Stimulated activated naive CD8-positive, alpha-beta T cell treated with anti-CD3 and anti-CD28 coated beads, Interleukin-15, amount 100 ng/mL, for 72 hours (primary cell): ENCODE measurements at places on chromosomes 13 and 19.

- DNase-seq: peak; percentile 68
These were observed 1.8 kb downstream of the TNPO2 start for GRCh38 chr19:12721656-12722565.

- no peak for DNase-seq
These were observed 1.2 kb downstream of the PEAK3 start for GRCh38 chr19:2280633-2281264.

DNA sequence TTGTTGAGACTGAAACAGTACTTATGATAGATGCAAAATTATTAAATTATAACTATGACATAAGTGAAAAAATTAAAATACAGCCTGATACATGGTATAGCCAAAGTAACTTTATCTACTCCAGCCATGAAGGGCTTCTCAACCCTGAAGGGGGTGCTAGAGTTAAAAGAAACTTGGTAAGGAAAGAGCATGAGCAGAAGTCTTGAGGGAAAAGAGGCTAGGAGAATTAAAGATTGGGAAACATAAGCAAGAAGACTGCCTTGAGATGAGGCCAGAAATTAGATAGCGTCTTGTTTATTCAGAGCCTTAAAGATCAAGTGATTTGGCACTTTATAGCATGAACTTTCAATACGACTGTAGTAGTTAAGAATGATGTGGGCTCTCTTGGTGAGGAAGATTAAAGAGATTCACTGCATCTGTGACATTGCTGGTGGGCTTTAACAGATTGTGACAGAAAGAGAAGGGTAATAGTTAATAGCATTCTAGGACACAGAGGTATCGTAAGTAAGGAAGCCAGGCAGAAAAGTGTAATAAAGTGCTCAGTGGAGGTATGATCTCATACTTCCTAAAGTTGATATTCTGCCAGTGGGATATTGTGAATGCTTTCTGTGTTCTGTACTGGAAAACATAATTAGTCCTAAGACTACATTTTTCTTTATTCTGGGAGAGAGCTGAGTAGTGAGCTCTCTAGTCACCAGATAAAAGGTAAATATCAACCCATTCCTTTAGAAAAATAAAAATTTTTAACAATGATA lies 385.4 kb upstream of the PRR20A start:
- DNase-seq: no peak

GRCh38 chr13:110697842-110698241 lies 8.1 kb downstream of the CARS2 start:
- no peak for DNase-seq

DNA sequence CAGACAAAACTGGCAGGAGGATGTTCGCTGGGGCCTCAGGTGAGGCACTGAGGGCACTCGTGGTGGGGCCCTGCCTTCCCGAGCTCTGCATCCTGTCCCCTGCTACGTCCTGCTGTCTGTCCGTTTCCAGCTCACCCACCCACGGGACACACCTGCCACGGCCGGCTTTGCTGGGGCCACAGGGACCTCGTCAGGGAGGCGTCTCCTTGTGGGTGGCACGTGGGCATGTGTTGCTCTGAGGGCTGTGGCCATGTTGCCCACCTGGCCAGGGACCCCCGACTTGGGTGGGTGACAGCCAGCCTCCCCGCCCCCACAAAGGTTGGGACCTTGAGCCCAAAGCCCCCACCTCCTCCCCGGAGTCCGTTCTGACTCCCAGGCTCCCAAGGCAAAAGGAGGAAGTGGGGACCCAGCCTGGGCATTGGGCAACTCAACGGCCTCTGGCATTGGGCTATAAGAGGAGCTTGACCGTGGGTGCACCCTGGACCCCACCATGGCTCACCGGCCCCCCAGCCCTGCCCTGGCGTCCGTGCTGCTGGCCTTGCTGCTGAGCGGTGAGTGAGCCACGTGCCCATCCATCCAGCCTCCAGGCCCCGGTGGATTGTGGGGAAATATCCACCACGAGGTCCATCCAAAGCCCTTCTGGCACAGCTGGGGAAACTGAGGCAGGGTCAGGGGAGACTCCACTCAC lies at the start of gene PRTN3:
Gene PRTN3 (plus strand): TSS at position 481 of the 688 bp plus-strand sequence. CDS start 10 bp downstream, at position 491.
- no peak for DNase-seq

- DNase-seq: no peak
These were observed 1.9 kb downstream of the EFNA2 start for GRCh38 chr19:1287354-1288225.

DNA sequence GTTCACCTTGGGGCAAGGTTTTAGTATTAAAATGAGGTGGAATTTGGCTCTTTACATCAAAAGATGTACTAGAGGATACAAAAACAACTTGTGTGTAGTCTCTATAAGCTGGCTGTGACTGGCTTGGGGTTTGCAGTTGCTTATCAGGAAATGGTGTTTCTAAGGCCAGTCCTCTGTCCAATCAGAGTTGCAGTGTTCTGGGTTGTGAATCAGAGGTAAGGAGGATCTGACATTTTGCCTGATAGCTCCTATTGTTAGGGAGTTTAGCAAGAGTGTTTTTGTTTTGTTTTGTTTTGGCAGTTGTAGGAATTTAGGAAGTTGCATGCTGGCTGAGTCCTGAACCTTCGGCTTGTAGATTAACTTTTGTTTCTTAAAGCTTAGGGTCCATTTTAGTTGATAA lies 20.1 kb upstream of the ESD start:
- DNase-seq: no peak

DNA sequence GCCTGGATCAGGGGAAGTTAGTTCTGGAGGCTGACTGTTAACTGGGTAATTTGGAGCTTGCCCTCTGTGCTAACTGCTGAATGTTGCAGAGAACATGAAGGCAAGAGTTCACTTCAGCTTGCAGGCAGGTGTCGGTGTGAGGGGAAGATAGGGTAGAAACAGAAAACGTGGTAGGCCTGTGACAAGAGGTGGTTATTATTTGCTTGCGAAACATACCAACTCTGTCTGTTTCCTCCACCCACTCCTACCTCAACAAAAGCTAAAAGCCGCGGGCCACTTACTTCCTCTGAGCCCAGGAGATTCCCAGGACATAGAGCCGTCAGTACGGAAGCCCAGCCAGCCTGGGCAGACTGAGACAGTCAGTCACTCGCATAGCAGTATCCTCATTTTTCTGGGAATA lies 119.2 kb upstream of the ABCC4 start:
- DNase-seq: no peak

GRCh38 chr19:50564229-50565105 lies 3.8 kb downstream of the LRRC4B start:
- no peak for DNase-seq

GRCh38 chr19:38920602-38921419 lies 8.8 kb upstream of the CCER2 start:
- DNase-seq: no peak

DNA sequence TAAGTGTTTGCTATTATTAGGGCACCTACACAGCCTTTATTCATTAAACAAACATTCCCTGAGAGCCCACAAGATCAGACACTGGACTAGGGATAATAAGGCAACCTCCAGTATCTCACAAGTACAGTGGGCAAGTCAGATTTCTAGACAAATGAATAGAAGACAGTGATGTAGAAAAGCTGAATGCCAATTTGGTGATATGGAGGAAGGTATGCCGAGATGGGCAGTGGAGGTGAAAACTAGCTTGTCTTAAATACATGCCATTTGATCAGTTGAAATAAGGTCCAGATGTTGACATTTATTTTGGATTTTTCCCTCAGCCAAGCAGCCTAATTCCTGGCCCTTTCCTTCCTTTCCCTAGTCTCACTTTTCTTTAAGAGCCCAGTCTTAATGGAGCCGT lies 130.3 kb downstream of the RXFP2 start:
- no peak for DNase-seq

- DNase-seq: no peak
These were observed 22.0 kb upstream of the GJB6 start for GRCh38 chr13:20254076-20254475.

GRCh38 chr13:57437587-57437986 lies 194.0 kb upstream of the PCDH17 start:
- no peak for DNase-seq

DNA sequence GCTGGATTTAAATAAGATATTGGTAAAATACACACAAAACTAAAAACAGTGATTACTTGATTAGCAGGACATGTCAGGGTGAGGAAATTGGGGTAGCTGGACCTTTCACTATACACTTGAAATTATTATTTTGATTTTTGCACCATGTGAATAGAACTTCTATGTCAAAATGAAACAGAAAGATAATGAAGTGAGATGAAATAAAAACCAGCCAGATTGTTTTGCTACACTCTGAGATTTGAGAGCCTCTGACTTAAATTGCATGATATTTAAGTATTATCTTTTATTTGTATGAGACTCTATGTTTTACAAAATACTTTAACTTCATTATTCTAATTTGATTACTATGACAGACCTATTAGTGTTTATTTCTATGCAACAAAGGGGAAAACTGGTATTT lies 819.6 kb upstream of the ATXN8OS start:
- DNase-seq: no peak

DNA sequence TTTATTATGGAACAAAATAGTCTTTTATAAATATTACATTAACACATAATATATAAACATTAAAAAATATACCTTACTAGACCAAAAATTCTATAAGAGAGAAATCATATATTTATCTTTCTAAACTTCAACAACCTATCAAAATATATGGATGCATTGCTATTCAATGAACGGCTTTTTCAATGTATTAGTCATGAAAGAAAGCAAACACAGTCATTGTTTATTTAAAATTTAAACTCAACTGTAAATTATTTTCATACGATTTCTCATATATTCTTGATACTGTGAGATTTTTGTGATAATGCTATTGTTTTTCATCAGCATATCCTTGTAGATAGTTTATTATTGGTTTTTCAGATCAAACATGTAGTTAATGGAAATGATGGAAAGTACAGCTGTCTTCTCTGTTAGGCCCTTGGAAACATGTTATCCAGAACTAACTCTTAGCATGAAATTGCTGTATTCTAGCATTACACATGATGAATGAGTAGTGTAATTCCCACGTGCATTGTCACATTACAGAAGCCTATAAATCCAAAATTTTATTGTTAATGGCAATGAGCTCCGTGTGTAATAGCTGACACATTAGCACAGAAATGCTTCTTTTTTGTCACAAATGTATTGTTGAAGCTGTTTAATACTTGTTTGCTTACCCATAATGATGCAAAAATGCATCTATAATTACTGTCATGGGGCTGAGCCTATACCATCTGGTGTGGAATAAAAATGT lies 1639.9 kb downstream of the SLITRK5 start:
- no peak for DNase-seq

DNA sequence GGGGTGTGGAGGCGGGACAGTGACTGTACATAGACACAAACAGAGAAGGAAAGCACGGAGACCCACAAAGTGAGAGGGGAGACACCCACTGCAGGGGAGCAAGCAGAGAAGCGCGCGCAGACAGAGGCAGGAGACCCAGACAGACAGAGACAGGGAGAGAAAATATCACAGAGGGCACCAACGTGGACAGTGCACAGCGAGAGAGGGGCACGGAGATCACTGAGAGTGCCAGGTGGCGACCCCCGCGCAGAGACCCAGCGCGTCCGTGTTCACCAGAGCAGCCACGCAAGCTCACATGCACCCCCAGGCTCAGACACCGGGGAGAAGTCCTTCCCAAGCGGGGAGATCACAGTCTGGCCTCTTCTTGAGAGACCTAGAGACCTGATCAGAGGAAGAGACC lies 1.4 kb upstream of the CACNG7 start:
- no peak for DNase-seq

- no peak for DNase-seq
These were observed 53.8 kb downstream of the RNF6 start for GRCh38 chr13:26168237-26168814.

DNA sequence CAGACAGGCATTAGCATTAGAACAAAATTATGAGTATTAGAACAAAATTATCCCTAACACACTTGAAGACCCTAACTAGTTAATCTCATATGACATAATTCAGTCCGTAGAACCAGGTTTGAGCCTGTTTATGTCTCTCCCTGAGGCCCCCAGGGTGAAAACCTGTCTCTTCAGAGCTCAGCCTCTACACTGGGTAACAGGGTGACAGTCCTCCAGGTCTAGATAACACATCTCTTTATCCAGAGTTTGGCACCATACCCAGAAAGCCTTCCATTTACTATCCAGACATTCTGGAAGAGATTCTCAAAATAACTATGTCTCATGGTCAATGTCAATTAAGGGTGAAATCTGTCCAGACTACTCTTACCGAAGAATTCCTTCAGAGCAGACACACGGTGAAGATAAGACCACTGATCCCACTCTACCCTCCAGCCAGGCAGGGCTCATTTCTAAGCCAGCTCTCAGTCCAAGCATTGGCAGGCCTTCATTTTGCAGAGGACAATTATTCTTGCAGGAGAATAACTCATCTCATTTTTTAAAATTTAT lies 1195.3 kb downstream of the EFNB2 start:
- no peak for DNase-seq
